Esophagus squamous epithelium (tissue), 5 donors: ENCODE measurements at places on chromosomes 6 and 20. TPM values are rescaled to one million over a fixed set of nuclear protein-coding genes. Genes with fewer than 3 reads are reported as not detected.

Gene FAM209B
- not detected for total RNA-seq

GRCh38 chr6:169752074-169752623 lies 727 bp downstream of the ERMARD start:
- no peak for DNase-seq

GRCh38 chr20:52616629-52617028 lies 355.5 kb upstream of the TSHZ2 start:
- no peak for DNase-seq

DNA sequence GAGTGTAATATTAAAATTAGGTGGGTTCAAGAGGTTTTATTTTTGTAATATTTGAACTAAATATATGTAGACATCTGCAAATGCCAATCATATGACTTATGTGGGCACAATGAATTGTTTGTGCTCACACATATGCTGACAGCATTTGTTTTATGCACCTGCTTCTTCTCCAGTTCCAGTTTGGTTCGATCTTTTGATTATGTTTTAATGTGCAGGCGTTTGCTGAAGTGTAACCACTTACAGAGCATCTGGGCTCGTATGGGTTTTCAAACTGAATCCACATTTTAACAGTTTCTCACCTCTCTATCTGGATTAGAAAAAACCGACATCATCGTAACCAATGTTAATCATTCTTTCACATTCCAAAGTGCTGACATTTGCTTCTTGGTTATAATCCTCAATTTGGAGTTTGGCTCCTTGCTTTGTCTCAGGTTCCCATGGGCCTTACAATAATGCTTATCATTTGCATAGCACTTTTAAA lies 129.1 kb upstream of the SPACA1 start:
- no peak for DNase-seq

GRCh38 chr6:112680091-112680490 lies 333.0 kb downstream of the RFPL4B start:
- no peak for DNase-seq

- no peak for DNase-seq
These were observed 94.2 kb downstream of the FAM50B start for GRCh38 chr6:3943331-3943765.
